Stimulated activated CD8-positive, alpha-beta memory T cell treated with anti-CD3 and anti-CD28 coated beads, Interleukin-15, amount 100 ng/mL, for 48 hours (primary cell): ENCODE measurements at places on chromosomes 16 and 17.

DNA sequence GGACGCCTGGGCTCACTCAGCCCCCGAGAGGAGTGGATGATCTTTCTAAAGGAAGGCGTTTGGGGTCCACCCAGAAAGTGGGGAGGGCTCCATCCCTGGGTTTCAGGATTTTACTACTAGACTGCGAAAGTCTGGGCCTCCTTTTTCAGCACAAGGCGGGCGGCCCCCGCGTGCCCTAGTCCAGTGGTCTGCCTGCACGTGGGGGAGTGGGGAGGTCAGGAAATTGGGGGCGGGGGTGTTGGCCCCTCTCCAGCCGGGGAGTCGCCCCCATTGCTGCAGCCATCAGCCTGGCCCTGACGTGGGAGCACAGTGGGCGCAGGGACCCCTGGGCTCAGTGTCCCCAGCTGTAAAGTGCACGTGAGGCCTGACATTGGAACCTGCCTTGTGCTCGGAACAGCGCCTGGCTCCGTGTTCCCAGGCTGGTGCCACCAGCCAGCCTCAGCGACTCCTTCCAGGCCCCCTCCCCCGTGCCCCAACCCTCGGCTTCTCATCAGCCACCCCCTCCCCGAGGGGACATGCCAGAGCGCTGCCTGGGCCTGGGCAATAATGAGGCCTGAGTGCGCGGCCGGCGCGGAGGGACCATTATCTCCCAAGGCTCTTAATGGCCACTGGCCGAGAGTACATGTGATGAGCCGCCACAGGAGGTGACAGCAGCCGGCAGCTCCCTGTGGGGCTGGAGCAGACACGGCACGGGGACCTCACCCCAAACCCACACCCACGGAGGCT lies 2.4 kb upstream of the C1QTNF8 start:
- DNase-seq: no peak

DNA sequence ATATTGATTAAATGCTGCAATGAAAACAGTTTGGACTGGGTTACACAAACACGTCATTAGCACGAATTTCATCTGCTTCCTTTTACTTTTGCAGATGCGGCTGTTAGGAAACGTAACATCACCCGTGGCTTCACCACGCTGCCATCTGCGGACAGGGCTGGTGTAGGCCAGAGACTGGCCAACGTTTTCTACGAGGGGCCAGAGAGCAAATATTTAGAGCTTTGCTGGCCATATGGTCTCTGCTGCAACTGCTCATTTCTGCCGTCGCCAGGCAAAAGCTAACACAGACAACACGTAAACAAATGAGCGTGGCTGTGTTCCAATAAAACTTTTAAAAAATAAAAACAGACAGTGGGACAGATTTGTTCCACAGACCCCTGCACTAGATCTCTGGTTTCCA lies 96.6 kb downstream of the ENGASE start:
- DNase-seq: no peak

DNA sequence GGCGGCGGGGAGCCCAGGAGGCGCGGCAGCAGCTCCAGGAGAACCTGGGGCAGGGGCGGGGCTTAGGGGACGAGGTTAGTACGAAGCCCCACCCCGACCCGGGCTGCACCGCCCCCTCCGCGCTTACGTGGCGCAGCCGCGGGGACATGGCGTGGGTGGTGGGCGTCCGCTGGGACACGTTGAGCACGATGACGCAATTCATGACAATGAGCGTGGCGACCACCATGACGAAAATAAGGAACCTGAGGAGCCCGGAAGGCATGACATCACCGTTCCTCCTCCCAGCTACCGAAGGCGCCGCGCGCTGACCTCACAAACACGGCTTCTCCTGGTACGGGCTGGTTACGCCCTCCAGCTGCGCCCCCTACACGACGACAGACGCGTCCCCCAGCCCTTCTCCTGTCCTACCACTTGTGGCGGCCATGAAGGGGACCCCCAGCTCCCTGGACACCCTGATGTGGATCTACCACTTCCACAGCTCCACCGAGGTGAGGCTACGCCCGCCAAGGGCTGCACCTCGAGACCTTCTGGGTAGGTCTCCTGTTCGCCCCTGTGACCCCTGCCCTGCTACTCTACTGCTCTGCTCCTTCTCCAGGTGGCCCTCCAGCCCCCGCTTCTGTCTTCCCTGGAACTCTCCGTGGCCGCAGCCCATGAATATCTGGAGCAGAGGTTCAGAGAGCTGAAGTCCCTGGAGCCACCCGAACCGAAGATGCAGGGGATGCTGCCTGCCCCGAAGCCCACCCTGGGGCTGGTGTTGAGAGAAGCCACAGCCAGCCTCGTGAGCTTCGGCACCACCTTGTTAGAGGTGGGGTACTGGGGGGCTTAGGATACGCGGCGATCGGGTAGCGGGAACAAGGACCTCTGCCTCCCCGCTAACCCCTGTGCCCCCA lies at the start of gene C17orf107:
Gene C17orf107 (plus strand): TSS at position 196 of the 890 bp plus-strand sequence. CDS start 227 bp downstream, at position 423.
- peak; percentile 89 for DNase-seq

- DNase-seq: no peak
Observed at GRCh38 chr17:2692781-2693135, 18.8 kb downstream of the CLUH start.

DNA sequence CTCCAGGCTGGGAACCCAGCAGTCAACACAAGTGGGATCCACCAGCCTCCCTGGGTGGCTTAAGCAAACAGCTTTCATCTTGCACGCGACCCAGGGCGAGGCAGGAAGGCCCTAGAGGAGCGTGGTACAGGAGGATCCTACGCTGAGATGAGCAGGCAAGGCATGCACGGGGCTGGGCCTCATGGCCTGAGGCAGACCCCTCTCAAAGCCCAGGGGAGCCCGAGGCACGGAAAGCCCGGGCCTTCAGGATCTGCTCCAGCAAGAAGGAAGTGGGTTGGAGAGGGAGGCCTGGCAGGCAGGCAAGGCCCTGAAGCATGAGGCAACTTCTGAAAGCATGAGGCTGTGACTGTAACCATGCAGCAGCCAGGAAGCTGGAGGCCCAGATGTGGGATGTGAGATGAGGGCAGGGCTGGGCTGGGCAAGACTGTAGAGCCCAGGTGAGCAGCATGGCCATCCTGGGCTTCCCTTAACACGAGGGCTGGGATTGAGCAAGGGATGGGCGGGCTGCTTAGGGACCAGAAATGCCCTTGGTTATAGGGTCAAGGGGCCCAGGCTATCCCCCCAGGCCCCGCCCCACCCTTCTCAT lies 338.7 kb downstream of the C16orf95 start:
- DNase-seq: no peak

- no peak for DNase-seq
Observed at GRCh38 chr17:41118721-41119120, 548 bp upstream of the KRTAP4-11 start.

- DNase-seq: no peak
Observed at GRCh38 chr17:4215882-4216570, 47.8 kb downstream of the ANKFY1 start.

DNA sequence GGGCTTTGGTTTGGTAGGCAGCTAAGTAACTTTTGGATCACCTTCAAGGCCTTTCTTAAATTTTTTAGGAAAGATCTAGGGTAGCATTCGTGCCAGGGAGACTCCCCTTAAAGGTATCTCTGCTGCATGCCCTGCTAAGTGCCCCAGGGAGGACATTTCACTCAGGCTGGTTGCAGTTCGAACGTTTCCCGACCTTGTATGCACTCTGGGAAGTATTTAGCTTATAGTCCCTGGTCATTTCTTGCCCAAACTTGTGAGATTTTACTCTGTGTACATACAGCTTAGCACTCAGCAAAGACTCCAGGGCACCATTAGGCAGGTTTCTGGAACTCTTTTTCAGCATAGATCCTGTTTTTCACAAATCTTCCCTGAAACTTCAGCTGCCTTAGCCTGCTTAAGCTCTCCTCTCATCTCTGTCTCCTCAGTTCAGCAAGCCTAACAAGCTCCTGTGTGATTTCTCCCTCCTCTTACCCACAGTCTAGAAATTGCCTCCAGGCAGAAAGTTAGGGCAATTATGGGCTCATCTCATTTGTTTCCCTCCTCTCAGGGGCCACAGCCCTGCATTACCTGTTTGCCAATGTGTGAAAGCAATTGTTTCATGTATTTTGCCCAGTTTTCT lies 84.6 kb downstream of the MRTFB start:
- no peak for DNase-seq

DNA sequence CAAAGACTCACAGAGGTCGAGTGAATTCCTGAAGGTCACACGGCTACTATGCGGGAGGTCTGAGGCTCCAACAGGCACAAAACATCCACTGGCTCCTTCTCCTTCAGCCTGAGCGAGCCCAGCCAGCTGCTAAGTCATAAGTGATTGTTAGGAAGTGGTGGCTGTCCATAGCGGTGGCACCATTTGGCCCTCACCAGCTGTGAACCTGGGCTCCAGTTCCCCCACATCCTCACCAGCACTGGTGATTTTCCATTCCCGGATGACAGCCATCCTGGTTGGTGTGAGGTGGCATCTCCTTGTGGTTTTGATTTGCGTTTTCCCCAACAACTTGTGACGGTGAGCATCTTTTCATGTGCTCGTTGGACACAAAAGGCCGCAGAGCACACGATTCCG lies 302.8 kb downstream of the FOXL1 start:
- DNase-seq: no peak

DNA sequence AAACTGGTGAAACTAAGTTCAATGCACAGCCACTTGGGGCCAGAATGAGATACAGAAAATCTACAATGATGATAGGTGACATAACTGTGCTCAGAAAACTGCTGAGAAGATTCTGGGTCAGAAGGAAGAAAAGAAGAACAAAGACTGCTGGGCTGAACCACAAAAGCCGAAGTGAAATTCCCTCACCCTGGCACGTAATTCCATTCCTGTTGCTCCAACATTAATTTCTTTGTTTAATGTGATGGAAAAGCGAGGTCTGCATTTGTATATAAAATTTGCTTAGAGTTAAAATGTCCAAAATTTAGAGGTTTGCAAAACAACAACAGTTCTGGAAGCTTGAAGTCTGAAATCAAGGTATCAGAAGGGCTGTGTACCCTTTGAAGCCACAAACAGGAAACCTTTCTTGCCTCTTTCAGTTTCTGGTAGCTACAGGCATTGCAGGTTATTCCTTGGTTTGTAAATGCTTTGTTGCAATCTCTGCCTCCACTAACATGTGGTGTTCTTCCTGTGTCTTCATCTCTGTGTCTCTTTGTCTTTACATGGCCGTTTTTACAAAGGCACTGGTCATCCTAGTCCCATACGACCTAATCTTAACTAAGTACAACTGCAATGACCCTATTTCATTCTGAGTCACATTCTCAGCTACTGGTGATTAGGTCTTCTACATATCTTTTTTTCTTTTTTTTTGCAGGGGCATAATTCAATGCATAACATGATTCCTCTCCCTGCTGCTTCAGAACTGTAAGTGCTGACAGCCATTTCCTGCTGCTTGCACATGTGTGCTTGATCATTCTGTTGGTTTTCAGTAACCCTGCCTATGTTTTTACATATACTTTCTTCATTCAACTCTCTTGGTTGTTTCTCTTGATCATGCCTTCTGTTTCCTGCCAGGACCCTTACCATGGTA lies 603.0 kb upstream of the CDH8 start:
- no peak for DNase-seq

- no peak for DNase-seq
Observed at GRCh38 chr17:21177854-21178600, 35.9 kb downstream of the TMEM11 start.

- peak; percentile 1 for DNase-seq
Observed at GRCh38 chr16:6643080-6643686, 689.5 kb upstream of the RBFOX1 start.

GRCh38 chr17:41614098-41614497 lies 1.5 kb upstream of the KRT16 start:
- DNase-seq: no peak

DNA sequence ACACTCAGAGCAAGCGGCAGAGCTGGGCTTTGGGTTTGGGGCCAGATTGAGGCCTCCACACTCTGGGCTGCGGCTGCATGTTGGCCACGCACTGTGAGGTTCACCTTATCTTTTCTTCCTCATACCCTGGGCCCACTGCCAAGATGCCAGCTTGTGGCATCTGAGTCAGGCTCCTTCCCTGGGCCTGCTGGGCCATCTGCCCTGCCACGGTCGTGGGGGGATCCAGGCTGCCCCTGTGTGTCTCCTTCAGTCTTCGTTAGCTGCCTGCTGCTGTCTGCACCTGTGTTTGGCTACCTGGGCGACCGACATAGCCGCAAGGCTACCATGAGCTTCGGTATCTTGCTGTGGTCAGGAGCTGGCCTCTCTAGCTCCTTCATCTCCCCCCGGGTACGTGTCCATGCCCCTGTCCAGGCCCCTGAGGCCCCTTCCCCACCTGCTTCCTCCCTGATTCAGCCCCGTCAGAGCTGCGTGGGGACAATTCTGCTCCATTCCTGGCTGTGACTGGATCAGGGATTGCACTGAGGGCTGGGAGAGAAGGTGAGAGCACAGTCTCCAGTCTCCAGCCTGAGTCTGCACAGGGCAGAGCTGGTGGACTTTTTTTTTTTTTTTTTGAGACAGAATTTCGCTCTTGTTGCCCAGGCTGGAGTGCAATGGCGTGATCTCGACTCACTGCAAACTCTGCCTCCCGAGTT lies 11.2 kb downstream of the SPNS3 start:
- DNase-seq: no peak

DNA sequence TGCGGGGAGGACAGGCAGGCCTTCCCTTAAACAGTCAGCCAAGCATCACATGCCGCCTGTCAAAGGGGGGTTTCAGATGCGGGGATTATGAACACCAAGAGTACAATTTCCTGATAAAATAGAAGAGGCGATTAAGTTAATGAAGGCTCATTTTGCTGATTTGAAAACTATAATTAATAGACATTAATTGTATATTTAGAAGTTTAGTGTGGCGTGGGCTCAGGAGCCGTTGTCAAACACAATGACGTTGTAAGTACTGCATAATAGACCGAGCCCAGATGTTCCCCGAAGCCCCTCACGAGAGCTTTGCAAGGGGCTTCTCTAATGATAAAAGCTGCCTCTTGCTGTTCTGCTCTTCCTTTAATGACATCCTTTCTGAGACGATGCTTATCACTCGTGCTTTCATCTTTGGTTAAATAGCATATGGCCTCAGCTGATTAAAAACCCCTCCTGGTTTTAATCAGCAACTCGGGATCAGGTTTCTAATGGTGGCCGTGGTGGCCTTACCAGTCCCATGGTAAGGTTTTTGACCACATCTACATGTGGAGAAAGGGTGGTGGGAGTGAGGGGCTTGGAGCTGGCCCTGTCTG lies 28.2 kb downstream of the SNX20 start:
- DNase-seq: no peak

GRCh38 chr16:27747946-27748345 lies 198.0 kb downstream of the KATNIP start:
- no peak for DNase-seq

GRCh38 chr16:86039606-86040005 lies 140.6 kb downstream of the IRF8 start:
- no peak for DNase-seq

- no peak for DNase-seq
Observed at GRCh38 chr17:37742762-37743611, 1.9 kb downstream of the HNF1B start.
